Activated naive CD4-positive, alpha-beta T cell (primary cell): ENCODE measurements at places on chromosomes 7 and 10.

DNA sequence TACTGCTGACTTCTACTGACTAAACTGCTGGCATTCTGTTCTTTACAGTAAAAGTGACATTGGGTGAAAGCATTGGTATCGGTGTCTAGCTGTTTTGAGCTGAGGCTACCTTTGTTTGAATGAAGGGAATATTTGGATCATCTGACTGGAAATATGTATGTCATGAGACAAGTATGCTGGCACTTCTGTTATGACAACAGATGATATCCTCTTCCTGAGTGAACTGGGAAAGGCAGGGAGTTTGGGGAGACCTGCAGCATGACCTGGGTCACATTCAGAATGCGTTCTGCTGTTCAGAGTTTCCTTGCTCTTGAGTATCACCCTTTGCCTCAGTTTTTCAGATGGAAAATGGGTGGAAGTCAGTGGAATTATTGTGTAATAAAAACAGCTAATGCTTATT lies 81.8 kb downstream of the PLCE1 start:
- no peak for DNase-seq

DNA sequence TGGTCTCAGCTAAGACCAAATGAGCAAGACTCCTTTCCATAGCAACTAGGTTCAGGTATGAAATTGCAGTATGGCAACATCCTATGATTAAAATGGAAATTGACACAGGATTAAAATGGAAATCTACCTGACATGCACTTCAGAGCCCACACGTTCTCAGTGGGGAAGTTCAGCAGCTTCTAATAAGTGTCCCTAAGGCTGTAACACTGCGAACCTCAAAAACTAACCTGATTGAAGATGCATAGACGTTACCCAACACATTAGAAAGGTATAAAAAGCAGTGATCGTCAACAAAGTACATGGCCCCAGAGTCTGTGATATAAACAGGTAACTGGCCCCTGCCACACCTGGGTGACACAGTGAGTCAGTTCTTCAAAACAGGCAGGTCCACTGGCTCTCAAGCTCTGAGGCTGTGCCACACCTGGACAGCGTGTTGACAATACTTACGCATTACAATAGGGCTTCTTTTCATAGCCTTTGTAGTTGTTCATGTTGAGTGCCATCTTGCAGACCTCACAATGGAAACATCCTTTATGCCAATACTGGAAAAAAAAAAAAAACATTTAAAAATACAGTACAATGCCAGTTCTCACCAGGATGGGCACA lies 274.9 kb upstream of the NEBL start:
- no peak for DNase-seq

DNA sequence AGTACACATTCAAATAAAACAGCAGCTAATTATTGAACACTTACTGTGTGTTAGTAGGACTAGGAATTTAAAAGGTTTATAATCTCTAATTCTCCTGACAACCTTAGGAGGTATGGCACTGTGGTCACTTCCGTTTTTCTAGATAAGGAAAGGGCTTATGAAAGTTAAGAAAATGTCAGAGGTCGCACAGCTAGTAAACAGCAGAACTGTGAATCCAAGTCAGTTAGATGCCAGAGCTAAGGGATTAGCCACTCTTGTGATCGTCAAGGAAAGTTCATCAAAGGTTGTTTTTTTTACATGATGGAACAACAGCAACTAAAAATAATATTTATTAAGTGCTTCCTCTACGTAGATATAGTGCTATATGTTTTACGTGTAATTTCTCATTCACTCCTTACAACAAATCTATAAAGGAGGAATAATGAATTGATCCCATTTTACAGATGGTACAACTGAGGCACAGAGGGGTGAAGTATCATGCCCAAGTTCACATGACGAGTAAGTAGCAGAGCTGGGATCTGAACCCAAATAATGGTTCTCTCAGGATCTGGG lies 84.9 kb downstream of the NAMPT start:
- no peak for DNase-seq

DNA sequence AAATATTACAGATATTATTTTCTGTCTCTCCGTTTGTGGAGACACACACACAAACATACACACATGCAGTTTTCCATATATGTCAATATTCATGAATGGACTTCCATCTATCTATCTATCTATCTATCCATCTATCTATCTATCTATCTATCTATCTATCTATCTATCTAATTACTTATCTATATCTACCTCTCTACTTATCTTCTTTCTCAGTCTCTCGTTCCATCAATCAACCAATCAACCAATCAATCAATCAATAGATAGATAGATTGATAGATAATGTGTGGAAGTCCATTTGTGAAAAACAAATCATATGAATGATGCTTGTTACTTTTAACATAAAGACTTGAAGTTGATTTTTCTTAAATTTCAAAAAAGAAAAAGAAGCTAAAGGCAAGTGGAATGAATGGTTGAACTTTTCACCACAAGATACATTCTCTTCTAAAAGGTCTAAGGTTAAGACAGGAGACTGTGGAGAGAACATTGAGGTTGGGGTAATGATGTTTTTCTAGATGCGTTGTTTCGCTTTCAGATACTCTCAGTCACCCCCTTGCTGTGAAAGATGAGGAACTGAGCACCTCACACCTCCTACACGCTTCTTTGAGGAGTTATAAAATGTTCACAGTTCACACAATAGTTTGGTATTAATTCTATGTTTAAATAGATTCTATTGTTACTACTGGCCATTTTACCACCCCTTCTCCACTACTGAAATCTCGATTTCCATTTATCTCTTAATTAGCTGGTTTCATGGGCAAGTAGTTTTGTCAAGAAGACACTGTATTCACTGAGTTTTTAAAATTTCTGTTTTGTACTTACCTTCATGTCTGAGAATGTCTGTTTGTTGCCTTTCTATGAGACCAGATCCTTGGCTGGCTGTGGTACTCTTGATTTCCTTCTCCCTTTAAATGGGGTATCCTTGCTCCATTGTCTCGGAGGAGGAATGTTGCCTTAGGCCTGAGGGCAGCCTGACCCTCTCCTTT lies 114.1 kb downstream of the EMX2 start:
- no peak for DNase-seq

DNA sequence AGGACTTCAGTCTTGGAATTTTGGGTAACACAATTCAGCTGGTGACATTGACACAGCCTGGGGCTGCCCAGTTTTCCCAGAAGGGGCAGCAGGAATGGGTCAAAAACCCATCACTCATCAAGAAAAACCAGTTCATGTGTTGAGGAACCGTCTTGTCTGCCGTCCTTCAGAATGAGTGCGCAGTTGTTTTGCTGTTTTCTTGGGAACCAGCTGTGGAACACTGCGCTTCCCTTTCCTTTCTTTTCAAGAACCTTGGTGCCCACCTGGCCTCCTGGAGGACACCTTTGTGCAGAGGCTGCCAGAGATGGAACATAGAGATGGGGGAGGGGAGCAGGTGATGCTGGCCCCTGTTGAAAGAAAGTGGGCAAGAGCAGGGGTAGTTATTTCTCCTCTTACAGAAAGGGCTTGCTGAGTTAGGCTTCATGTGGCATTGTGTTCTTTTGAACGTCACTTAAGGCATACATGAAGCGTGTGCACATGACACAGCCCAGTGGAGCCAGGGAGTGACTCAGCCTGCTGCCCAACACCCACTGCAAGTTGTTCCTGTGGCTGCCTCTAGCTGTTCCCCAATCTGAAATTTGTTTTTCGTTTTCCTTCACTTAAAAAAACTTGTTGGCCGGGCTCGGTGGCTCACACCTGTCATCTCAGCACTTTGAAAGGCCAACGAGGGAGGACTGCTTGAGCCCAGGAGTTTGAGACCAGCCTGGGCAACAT lies 87.4 kb upstream of the TNS3 start:
- no peak for DNase-seq

DNA sequence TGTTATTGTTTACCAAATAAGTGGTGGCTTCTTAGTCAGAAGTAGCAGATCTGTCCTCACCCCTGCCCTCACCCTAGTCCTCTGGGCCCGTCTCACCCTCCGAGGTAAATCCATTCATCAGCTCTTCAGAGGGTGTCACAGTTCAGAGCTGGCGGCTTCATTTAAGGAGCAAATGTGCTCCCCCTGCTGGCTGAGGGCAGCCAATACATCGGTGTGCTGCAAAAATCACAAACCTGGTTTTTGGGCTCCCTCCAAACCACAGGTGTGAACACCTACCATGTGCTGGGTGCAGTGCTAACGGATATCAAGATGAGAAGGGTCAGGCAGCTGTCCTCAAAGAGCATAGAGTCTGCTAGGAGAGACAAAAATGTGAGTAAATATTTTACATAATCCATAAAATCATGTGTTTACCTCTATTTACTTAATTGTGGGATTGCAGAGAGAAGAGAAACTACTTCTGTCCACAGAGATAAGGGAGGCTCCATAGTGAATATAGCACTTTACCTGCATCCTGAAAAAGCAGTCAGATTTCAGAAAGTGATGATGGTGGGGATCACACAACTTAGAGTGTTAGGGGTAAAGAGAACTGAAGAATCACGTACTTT lies 15.5 kb upstream of the CRTAC1 start:
- peak; percentile 25 for DNase-seq

- no peak for DNase-seq
Measured at GRCh38 chr7:111012799-111013675, 77.9 kb upstream of the LRRN3 start.

GRCh38 chr10:26334932-26335573 lies 103.1 kb upstream of the APBB1IP start:
- DNase-seq: peak; percentile 29

DNA sequence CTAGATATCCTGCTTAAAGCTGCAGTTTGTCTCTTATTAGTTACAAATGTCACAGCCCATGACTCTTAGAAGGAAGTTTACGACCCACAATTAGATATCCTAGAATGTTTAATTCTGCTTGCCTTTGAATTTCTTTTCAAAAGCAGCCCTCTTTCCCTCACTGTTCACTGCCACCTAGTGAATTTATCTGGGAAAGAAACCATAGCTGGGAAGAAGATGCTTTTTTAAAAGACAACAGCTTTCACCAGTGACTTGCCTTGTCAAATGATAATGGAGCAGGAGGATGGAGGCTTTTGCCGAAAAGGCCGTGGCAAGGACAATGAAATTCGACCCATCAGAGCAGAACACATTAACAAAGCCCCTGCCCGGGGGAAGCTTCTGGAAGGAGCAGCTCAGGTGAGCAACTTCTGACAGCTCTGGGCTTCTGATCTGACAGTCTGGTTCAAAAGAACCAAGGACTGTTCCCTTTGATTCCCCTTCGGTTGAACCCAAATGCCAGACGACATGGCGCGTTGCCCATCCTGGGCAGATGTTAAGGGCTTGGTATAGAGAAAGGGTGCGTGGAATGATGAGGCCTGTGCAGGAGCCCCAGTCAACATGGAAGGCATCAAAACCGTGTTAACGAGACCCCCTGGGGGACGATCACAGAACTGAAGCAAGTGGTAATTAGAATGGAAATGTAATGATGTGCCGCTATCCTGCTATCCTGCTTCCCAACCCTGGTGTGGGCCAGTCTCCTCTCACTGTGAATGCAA lies 236.8 kb downstream of the FRMD4A start:
- no peak for DNase-seq

DNA sequence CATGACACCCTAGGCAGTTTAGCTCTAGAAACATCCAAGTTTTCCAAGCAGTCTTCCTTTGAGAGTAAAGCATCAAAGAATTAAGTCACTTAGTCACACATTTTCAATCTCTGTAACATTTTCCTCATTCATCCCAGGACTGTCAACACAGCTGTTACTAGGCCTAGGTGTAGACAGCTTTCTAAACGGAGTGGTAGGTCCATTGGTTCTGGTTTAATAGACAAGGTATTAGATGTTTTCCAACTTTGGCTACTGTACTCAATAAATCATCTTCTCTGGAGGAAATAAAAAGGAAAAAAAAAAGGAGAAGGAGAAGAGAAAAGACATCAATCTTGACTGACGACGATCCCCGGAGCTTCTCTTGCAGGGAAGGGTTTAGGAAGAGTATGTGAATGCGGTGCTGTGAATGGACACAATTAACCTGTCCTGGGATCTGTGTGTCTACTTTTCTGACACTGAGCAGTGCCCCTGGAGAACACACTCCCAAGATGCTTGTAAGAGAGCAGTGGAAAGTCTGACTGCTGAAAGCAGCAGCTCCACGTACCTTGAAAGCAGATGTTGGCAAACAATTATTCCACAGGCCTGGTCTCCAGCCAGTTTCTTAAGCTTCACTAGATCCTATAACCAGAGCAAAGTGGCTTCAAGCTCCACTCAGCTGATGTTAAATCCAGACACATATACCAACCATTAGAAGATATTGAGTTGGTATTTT lies 59.1 kb downstream of the CXCL12 start:
- DNase-seq: no peak

DNA sequence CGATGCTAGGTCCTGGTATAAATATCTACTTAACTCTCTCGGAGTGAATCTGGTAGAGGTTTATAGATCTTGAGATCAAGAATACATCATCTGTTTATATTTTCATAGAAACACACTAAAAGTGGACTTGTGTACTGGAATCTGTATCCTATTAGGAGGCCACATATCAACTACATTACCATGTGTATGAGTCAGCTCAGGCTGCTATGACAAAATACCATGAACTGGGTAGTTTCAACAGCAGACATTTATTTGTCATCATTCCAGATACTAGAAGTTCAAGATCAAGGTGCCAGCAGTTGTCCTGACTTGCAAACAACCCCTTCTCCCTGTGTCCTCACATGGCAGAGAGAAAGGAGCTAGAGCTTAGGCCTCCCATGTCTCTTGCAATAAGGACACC lies 113.9 kb upstream of the PFKP start:
- no peak for DNase-seq

DNA sequence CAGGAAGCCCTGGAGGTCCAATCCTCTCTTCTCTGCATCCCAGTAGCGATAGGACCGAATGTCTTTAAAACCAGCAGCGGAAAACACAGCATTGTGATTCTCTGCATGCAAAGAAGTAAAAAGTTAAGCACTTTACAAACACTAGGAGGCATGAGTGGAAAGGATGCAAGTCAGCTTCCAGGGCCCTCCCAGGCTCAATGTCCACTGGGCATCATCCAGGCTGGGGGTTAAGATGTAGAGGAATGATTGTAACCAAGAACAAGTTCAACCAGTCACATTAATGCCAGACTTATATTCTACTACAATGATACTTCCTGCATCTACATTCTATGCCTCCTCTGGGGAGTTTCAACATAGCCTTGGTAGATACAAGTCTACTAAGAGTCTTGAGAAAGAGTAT lies 24.3 kb downstream of the GOT1 start:
- no peak for DNase-seq

DNA sequence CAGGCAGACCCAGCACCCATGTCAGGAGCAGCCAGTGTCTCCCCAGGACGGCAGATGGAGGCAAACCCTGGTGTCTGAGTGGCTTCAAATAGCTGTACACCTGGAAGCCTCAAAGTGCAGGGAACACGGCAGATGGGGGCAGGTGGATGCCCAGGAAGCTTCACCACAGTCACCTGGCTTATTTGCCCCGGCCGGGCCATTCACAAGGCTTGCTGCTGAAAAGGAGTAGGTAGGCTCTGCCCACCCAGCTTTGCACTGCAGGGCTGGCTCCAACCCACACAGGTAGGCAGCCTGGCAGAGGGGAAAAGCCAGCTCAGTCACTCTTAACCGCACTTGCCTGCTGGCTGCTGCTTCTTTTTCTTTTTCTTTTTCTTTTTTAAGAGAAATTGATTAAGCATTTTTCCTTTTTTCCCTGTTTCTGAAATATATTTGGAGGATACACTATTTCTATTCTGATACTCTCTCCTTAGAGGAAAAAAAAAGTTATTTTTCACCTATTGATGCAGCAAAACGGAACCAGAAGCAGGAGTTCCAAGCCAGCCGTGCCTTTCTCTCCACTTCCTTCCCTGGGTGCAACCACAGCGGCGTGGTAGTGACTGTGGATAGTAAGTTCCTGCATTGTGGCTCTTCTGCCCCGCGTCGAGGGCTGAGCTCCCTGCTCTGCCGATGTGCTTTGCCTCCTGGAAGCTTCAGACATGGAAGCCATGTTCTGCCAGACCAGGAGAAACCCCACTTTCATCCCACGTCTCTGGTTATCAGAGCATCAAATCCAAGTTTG lies 118.3 kb downstream of the KLF6 start:
- DNase-seq: no peak
